ENCODE measurements at places on chromosomes 5 and 9.
A peak's percentile ranks its signal among the peaks of the same experiment; 100 is the strongest.

- DNase-seq, result no peak
Observed at GRCh38 chr5:42555797-42556196, 132.6 kb downstream of the GHR start.

GRCh38 chr5:3594510-3595005, 1.1 kb upstream of the IRX1 start:
- no peak for DNase-seq

DNA sequence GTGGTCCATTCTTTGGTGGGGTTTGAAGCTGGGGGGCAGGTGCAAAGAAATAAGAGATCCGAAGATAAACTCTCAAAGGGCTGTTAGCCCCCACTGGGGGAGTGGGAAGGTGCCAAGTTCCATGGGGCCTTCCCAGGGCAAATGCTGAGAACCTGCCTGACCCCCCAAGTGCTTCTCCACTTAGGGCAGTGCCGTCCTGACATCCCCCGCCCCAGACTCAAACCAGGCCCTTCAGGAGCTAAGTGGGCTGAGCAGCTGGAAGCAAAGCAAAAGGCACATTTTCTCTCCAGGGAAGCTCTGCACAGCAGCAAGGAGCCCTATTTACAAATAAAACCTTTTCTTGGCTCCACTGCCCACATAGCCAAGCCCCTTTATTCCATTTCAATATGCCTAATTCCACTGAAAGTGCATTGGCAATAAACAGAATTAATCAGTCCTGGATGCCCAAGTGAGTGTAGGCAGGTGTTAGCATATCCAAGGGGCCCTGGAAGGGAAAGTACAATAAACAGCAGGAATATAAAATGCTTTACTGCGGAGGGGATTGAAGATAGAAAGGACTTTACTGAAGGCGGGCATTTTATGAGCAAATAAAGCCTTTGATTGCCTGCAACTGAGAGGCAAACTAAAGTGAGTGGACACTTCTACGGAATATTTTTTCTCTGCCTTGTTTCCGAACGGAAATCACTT, 44.6 kb downstream of the WHRN start:
- DNase-seq, result no peak

GRCh38 chr9:123421801-123422455, 65.9 kb downstream of the CRB2 start:
- DNase-seq, result no peak

- DNase-seq, result no peak
Observed at GRCh38 chr5:120657104-120657503, 193.0 kb downstream of the PRR16 start.

GRCh38 chr9:2465921-2466460, 155.6 kb upstream of the VLDLR start:
- no peak for DNase-seq

GRCh38 chr5:62791059-62791458, 212.4 kb downstream of the LRRC70 start:
- DNase-seq, result no peak

- no peak for DNase-seq
Observed at GRCh38 chr5:148388696-148389095, 4.9 kb downstream of the FBXO38 start.

DNA sequence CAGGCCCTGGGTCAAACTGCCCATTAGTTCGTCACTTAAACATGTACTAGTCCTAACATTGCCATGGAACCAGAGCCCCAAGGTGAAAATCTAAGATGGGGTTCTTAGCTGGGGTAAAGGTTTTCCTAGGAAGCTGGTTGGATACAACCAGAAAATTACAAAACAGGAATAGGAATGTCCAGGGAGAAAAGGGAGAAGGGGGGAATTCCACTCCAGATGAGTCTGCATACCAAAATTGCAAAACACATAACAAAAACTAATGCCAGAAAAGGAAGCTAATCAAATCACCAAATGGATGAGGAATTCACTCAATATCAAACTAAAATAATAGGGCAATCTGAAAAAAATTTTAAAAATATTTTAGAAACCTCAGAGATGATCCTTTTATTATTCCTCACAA, 396.2 kb downstream of the EFNA5 start:
- no peak for DNase-seq

- no peak for DNase-seq
Observed at GRCh38 chr9:101485924-101486692, 47.5 kb upstream of the RNF20 start.

DNA sequence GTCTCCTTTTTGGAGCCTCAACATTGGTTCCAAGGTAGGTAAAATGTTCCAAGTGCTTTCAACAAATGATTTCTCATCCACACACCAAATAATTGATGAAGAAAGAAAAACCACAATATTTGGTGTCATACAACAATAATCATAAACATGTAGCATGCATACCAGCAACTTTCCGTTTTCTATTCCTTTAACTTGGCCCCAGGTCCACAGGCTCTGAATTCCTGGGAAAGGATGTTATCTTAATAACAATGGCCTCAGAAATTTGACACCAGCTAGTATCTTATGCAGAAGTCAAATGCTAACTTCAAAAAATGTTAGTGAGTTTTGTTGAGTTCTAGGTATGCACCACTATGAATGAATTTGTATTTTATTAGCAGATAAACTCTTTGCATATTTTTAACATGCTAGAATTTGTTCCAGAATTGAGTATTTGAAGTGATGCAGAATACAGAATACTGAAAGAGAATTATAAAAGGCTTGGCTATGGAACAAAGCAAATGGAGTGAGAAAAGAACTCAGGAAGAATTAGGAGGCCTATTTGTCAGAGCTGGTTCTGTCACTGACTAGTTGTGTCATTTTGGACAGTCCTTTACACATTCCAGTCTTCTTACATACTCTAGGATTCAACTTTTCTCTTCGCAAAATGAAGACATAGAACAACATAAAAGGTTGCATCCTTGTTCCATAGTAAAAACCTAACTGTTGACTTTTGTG, 435.3 kb upstream of the TNC start:
- no peak for DNase-seq

- peak; percentile 35 for DNase-seq
Observed at GRCh38 chr5:9686216-9686615, 56.1 kb upstream of the TAS2R1 start.

- DNase-seq, result no peak
Observed at GRCh38 chr9:73152543-73152844, 829 bp downstream of the ANXA1 start.

GRCh38 chr5:6760686-6761085, 47.5 kb downstream of the TENT4A start:
- DNase-seq, result no peak

GRCh38 chr9:82790875-82791274, 272.1 kb downstream of the RASEF start:
- DNase-seq, result no peak

DNA sequence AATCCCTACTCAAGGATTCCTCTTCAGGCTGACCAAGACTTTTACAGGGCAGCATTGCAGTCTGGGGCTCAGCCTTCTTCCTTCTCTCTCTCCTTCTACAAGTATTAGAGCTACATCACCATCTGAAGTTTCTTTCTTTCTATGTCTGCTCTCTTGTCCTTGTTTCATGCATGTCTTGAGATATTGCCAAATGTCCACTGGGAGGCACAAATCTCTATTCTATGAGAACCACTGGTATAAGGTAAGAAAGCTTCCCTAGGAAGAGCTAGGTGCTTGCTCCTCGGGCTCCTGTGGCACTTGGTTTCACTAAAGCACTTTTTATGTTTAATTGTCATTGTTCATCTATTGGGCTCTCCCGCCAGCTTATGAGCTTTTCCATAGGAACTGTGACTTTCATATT, 289.2 kb upstream of the PCSK5 start:
- no peak for DNase-seq

DNA sequence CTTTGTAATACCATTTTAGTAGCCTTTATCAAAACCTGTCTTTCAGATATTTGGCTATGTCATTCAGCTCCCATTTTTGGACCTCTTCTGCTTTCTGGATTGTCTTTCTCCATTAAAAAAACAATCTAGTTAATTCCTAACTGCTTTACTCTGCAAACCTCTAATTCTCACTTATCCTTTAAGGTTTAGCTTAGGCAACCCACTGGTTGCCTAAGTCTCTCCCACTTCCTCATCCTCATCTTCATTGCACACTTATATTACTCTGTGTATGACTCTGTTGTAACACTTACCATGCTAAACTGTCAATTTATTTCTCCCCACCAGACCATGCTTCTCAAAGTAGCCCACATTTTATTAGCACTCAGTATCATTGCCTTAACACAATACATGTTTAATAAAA, 205.0 kb upstream of the DMRTA1 start:
- DNase-seq, result no peak

DNA sequence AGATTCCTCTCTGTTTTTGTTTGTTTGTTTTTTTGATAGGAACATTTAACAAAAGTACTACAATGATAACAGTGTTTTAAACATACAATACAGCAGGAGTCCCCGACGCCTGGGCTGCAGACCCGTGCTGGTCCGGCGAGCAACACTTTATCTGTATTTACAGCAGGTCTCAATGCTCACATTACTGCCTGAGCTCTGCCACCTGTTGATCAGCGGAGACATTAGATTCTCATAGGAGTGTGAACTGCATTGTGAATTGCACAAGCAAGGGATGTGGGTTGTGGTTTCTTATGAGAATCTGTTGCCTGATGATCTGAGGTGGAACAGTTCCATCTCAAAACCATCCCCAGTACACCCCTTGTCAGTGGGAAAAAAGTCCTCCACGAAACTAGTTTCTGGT, 1068.5 kb upstream of the CDH10 start:
- no peak for DNase-seq

DNA sequence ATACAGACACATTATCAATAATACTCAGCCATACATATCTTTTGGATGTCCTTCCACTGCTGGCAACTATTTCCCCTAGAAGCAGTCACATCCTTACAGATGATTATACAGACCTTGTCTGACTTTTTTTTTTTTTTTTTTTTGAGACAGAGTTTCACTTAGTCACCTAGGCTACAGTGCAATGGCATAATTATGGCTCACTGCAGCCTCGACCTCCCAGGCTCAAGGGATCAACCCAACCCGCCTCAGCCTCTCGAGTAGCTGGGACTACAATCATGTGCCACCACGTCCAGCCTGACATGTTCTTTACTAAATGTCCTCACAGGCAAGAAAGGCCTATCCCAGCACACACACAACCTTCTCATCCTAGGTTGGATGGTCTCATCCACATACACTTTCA, 24.0 kb downstream of the NR6A1 start:
- no peak for DNase-seq

- DNase-seq, result no peak
Observed at GRCh38 chr5:1698589-1699316, 100.9 kb downstream of the MRPL36 start.

DNA sequence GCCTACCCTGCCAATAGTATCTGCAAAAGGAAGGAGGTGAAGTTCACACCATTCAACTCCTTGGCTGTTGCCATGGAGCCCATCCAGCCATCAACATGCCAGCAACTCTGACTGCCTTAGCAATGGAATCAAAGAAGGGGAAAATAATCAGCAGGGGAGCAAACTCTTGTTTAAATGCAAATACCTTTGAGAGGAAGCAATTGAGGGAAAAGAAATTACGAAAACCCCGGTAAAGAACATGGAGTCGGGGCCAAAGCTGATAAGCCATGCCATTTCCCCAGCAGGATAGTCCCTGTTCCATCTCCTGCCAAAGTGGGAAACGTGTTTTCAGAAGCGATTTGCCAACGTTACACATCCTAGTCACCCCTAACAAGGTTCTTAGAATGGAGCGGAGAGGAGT, 69.0 kb downstream of the MFAP3 start:
- no peak for DNase-seq

- no peak for DNase-seq
Observed at GRCh38 chr5:84794486-84795035, 409.9 kb upstream of the EDIL3 start.

DNA sequence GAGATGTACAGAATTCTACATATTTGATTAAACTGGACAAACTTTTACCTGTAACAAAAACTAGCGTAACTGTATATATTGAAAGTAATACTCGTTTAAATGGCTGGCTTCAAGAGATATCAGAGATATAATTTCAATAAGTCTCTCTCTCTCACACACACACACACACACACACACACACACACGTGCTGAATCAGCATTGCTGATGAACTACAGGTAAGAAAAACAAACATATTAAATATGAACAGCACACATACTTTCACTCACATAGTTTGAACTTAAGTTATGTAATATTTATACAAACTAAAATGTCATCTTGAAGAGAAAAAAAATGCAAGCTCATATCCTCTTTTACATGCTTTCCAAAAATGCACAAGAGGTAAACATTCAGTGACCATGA, 145.4 kb downstream of the BNC2 start:
- no peak for DNase-seq

DNA sequence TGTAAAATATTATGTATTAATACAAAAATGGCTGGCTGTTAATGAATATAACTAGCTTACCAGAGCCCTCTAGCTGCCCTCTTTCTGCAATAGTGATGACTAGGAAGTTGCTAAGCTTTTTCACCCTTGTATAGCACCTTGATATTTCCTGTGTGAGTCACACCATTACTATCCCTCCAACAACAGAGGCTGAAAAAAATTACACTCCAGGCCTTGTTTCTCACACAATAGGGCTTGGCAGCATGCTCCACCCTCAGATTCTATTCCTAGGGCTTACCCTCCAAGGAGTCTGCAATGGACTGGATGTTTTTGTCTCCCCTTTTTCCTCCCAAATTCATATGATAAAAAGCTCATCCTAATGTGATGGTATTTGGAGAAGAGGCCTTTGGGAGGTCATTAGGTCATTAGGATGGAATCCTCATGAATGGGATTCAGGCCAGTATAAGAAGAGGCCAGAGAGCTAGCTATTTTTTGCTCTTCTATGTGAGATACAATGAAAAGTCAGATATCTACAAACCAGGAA, 184.6 kb upstream of the MAP1B start:
- DNase-seq, result no peak

- no peak for DNase-seq
Observed at GRCh38 chr5:88847420-88847819, 35.6 kb downstream of the MEF2C start.

GRCh38 chr5:62167561-62168057, 138.4 kb upstream of the KIF2A start:
- DNase-seq, result no peak

GRCh38 chr9:16267281-16268066, 603.0 kb downstream of the BNC2 start:
- DNase-seq, result peak; percentile 22

GRCh38 chr5:11904265-11904906, at the start of gene CTNND2:
CTNND2 (minus strand) TSS chr5:11904446; CDS start chr5:11903853, 593 bp downstream.
- DNase-seq, result no peak

DNA sequence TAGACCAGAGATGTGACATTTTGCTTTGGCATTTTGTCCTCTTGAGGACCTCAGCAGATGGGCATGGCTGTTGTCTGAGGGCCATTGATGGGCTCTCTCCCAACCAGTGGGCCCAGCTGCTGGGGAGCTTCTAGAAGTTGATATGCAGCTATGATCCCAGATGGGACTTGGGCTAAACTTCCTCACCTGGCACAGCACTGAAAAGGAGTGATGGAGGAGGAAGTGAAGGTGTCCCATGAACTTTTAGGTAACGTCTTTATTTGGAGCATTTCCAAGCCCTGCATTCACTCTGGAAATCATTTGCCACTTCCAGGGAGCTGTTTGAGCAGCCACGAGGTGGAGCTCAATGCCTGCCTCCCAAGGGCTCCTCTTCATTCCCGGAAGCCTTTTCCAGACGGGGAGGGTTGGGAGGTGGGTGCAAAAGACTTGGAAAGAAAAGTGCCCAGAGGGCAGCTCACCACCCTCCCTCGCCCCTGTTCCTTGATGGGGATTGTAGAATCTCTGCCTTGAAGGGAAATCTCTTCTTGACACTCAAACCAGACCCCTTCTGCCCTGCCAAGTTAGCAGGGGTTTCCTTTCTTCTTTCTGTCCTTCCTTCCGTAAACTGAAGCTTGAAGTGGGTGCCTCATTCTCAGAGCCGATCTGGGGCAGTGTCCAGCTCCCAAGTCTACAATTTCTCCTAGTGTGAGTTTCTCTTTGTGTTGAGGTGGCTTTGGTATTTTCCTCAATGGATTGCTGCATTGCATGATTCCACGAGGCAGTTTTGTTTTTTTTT, 18.1 kb upstream of the NEUROG1 start:
- DNase-seq, result no peak
